ENCODE measurements at places on chromosomes 3 and 15.
A peak's percentile ranks its signal among the peaks of the same experiment; 100 is the strongest.

DNA sequence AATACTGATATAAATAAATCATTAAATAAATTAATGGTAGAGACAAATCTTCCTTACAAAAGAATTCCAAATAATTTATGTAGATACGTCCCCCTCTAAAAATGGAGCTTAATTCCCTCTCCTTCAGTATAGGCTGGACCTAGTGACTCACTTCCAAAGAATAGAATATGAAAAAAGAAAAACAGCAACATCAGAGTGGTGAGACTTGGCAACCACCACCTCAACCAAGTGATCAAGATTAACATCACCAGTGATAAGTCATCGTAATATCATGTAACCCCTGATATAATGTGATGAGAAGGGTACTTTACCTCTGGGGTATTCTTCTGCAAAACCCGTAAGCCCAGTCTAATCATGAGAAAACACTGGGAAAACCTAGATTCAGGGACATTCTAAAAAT, 13.4 kb downstream of the GOLGB1 start:
- no peak overlapping the region for H3K27ac ChIP-seq
- H3K4me1 ChIP-seq: peaks cover 8% of the 10 kb centered on the region
- H3K36me3 ChIP-seq: peaks cover 2% of the 10 kb centered on the region
- H3K4me3 ChIP-seq: no peak overlapping the region
- no peak for DNase-seq
- no peaks in the 10 kb centered on the region for H3K27me3 ChIP-seq

- H3K4me3 ChIP-seq: no peak overlapping the region
- peak overlapping the region; percentile 22 for H3K27ac ChIP-seq
- peaks cover 49% of the 10 kb centered on the region for H3K4me1 ChIP-seq
- DNase-seq: no peak
These were observed 110.8 kb downstream of the TIGIT start for GRCh38 chr3:114404590-114404989.

GRCh38 chr3:100463002-100463401, 29.4 kb upstream of the TMEM45A start:
- no peak overlapping the region for H3K4me3 ChIP-seq
- H3K36me3 ChIP-seq: no peaks in the 10 kb centered on the region
- H3K27ac ChIP-seq: no peak overlapping the region
- peak; percentile 12 for DNase-seq

- no peak overlapping the region for H3K27ac ChIP-seq
- DNase-seq: no peak
- H3K4me1 ChIP-seq: peaks cover 9% of the 10 kb centered on the region
These were observed 308.6 kb downstream of the CLSTN2 start for GRCh38 chr3:140243575-140243974.

DNA sequence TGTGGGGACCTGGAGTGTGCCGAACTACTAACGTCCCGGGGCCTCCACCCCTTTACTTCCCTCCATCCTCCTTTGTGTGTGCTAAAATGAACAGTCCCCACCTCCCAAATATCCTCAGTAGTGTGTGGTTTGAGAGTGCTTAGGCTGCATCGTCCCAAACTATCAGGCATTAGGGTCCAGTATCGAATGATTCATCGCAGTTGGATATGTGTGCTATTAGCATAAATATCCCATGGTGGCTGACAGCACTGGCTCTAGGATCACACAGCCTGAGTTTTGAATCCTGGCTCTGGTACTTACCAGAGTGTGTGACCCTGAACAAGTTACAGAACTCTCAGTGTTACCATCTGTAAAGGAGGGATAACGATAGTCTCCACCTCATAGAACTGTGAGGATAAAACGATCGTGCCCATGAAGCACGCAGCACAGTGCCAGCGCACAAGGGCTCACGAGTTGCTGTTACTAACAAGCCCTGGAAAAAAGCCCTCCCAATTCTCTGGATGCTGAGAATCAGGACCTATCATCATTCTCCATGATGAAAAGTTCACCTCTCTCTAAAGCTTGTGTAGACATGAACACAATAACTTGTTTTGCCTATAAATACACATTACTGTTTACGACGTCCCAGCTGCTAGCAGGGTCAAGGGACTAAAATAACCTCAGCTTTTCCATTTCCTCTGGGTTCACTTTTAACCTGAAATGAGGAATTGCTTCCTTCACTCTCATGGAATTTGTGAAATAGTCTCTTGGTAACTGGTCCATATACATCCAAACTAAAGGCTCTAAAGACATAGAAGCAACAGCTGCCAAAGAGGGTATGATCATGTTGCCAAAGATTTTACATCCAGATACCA, 51.0 kb downstream of the VGLL4 start:
- H3K36me3 ChIP-seq: peaks cover 31% of the 10 kb centered on the region
- peak overlapping the region; percentile 94 for H3K27ac ChIP-seq
- DNase-seq: no peak
- peaks cover 69% of the 10 kb centered on the region for H3K4me1 ChIP-seq

DNA sequence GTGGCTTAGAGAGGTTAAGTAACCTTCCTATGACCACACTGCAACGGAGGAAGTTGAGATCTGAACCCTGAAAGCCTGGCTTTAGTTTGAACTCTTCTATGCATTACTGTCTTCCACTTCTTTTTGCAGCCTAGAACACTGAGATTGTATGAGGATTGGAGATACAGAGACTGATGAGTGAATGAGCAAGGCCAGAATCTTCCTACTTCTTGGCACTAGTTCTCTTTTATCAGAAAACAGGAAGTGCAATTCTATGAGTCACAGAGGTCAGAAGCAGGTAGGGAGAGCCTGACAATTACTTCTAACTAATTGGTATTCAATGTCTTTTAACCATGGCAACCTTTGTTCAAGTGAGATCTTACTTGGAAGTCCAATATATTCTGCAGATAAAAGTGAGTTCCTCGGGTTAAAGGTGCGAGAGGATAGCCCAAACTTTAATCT, 219.0 kb downstream of the SHQ1 start:
- no peak overlapping the region for H3K27ac ChIP-seq
- DNase-seq: no peak
- H3K36me3 ChIP-seq: no peaks in the 10 kb centered on the region
- peaks cover 2% of the 10 kb centered on the region for H3K27me3 ChIP-seq
- peaks cover 8% of the 10 kb centered on the region for H3K4me1 ChIP-seq

DNA sequence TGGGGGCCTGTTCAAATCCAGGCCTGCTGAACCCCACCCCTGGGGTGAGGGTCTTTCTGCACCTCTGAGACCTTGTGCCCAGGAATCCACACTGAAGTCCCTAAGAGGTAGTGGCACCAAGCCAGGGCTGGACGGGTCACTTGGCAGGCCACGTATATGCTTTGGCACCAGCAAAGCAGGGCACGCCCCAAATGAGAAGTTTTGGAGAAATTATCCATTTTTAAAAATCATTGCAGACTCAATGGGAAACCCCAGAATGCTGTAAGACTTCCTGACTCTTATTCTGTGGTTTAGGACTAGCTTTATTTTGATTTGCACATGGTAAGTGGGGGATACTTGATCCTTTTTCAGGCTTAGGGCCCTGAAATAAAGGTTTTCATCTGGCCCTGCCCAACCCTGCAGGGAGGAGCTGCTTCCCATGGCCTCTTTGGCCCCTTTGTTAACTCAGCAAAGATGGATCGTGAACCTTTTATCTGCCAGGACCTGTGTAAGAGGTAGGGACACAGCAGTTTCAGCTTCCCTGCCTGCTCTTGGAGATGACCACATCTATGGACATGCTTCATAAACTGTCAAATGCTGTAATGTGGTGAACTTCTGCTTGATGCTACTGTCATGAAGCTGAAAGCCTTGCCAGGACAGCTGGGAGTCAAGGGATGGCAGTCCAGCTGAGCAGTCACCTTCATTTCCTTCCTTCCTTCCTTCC, 88.0 kb downstream of the HMG20A start:
- H3K4me1 ChIP-seq: peaks cover 64% of the 10 kb centered on the region
- H3K27me3 ChIP-seq: no peaks in the 10 kb centered on the region
- peak overlapping the region; percentile 81 for H3K27ac ChIP-seq

DNA sequence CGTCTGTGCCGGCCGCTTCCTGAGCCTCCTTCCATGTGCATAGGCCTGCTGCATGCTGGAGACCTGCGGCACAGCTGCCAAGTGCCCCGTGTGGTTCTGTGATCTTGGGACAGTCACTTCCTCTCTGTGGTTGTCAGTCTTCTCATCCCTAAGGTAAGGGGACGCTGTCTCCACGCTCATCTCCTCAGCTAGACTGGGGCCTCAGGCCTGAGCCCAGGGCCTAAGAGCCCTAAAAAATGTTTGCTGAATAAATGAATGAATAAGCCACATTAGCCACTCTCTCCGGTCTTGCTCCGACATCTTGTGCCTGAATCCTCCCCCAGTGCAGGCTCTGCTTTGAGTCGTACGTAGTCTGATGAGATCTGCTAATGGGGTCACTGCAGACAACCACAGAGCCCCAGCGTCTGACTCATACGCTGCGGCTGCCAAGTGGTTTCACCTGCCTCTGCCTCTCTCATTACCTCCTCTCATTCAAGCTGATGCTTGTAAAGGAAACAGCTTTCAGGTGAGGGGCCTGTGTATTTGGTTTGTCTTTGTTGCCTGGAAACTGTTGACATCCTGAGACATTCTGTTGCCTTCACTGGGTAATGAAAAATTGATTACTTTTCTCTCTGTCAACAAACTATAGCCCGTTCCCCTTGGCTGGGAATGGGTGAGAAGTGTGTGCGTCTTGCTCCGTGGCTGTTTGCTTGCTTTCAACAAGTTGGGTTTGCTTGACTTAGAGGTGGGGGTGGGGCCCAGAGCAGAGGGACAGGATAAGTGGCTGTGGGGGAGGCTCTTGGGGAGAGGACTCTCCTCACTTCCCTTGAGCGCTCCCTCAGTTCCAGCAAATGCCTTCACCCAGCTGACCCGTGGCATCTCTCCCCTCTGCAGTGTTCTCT, 15.9 kb downstream of the RPLP1 start:
- H3K4me1 ChIP-seq: peaks cover 8% of the 10 kb centered on the region
- H3K27ac ChIP-seq: peak overlapping the region; percentile 63
- no peak overlapping the region for H3K4me3 ChIP-seq
- DNase-seq: no peak
- H3K36me3 ChIP-seq: no peaks in the 10 kb centered on the region

- peak overlapping the region; percentile 76 for H3K27ac ChIP-seq
- DNase-seq: peak; percentile 26
- H3K4me1 ChIP-seq: peaks cover 23% of the 10 kb centered on the region
- peaks cover 4% of the 10 kb centered on the region for H3K36me3 ChIP-seq
- peak overlapping the region; percentile 100 for H3K4me3 ChIP-seq
These were observed 527 bp downstream of the B2M start for GRCh38 chr15:44711743-44712345.

DNA sequence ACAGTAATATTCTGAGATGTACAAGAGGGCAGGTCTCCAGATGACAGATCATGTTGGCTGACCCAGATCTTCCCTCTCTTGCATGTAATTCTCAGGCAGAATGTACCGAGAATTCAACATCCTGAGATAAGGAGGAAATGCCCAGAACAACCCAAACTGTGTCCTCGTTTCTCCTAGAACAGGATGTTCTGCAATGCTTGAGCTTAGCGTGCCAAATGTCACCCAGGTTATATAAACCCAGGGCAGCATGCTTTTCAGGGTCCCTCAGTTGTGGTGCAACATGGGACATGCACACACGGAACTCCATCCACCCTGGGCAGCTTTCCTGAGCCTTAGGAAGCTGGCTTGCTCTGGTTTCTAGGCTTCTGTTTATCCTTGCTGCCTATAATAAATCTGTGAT, 102.1 kb upstream of the CMC1 start:
- no peak for DNase-seq
- no peak overlapping the region for H3K4me3 ChIP-seq
- no peaks in the 10 kb centered on the region for H3K36me3 ChIP-seq
- H3K4me1 ChIP-seq: no peaks in the 10 kb centered on the region

DNA sequence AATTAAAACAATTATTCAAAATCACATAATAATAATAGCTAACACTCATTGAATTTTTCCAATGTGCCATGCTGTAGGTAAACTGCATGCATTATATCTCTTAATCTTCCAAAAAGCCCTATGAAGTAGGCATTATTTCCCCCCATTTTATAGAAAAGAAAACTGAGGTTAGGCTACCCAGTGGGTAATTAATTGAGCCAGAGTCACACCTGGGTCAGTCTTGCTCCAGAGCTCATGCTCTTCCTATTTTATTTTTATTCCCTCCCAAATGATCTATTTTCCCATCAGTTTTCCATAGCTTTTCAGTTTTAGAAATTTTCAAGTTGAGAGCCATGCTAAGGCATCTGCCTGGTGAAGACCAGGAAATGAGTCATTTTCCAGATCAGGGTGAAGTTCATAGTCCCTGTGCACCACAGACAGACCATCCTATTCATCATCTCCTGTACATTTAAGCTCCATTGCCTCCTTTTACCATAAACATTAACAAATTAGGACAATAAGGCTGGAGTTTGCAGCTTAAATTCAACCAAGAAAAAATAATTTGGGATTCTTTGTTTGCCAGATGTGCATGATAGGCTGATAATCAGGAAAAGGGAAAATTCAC, 417.3 kb downstream of the OTOL1 start:
- H3K27me3 ChIP-seq: no peaks in the 10 kb centered on the region
- peaks cover 5% of the 10 kb centered on the region for H3K36me3 ChIP-seq
- H3K4me1 ChIP-seq: peaks cover 26% of the 10 kb centered on the region
- DNase-seq: no peak

- H3K4me3 ChIP-seq: no peak overlapping the region
- H3K36me3 ChIP-seq: no peaks in the 10 kb centered on the region
- DNase-seq: no peak
- H3K27ac ChIP-seq: peak overlapping the region; percentile 52
These were observed 1.9 kb downstream of the RHO start for GRCh38 chr3:129530251-129530791.

DNA sequence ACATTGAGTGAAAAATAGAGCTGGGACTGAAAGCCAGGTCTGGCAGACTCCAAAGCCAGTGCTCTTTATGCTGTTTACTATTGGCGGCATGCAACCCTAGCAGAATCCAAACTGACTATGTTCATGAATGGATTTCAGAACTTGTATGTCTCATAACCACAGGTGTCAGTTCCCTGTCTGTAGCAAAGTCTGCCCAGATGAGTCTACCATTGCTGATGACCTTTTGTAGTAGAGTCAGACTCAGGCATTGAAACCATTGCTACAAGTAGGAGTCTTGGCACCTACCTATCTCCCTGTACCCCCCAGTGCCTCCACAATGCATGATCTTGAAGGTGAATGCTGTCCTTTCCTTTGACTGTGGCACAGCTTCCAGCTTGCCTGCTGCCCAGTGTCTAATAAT, 157.2 kb upstream of the ROPN1 start:
- DNase-seq: no peak
- H3K27me3 ChIP-seq: no peaks in the 10 kb centered on the region
- no peak overlapping the region for H3K4me3 ChIP-seq
- no peak overlapping the region for H3K27ac ChIP-seq

DNA sequence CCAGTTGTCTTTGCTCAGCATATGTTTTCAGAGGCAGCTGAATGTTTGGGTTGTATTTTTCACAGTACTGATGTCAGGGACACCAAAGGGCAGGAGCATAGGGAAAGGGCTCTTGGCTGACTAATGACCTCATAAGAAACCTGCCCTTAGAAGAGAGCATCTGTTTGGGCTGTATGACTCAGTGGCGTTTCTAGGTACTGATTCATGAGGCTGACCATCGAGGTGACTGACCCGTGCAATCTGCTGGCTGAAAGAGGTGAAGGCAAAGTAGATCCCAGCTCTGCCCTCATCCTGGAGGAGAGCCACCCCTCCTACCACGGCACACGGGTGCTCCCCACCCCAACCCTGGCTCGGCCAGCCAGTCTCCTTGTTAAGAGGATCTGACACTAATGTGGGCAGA, 8.3 kb downstream of the LMCD1 start:
- H3K36me3 ChIP-seq: peaks cover 27% of the 10 kb centered on the region
- no peak overlapping the region for H3K4me3 ChIP-seq
- DNase-seq: no peak
- no peak overlapping the region for H3K27ac ChIP-seq

- H3K36me3 ChIP-seq: peaks cover under 1% of the 10 kb centered on the region
- H3K27ac ChIP-seq: no peak overlapping the region
- DNase-seq: no peak
- H3K4me1 ChIP-seq: no peaks in the 10 kb centered on the region
These were observed 40.6 kb downstream of the DPP8 start for GRCh38 chr15:65476903-65477302.
